ENCODE measurements at places on chromosomes 5 and 9.

DNA sequence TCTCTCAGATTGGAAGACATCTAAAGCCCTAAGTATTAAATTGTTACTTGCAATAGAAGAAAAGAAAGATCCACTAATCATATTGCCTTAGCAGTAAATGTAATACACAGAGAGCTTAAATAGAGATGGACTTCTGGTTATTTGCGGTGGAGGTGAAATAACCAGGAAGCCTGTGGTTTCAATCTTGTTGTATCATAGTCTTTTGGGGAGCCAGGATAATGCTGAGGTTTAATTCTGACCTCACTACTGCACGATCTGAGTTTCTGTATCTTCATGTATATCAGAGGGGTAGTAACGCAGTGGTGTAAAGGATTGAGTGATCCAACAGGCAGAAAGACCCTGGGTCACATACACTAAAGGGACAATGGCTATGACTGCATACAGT, 71.7 kb downstream of the ANKRD55 start:
- DNase-seq = no peak

GRCh38 chr9:115267790-115268189, 149.8 kb upstream of the TNC start:
- no peak for DNase-seq

GRCh38 chr5:9331372-9331771, 214.5 kb downstream of the SEMA5A start:
- DNase-seq = no peak

GRCh38 chr5:61823065-61823464, 482.9 kb upstream of the KIF2A start:
- no peak for DNase-seq

DNA sequence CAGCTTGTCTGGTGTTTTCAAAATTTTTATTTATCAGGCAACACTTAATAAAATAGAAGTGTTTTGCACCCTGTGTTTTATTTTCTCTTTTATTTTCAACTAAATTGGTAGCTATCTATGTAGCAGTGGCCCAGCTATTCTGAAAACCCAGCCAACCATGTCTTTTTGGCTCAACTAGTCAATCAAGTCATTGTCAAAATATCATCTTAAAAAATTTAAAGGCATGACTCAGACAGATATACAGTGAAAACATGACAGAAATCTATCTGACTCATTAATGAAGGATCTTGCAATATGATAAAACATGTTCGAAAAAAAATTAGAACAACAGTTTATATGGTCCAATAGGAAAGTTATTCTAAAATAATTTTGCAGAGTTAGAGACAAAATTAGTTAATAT, 75.1 kb downstream of the HSD17B4 start:
- no peak for DNase-seq

- DNase-seq = no peak
Observed at GRCh38 chr9:124218987-124219461, 38.7 kb upstream of the NEK6 start.

GRCh38 chr5:135348918-135349317, 50.1 kb downstream of the MACROH2A1 start:
- DNase-seq = no peak

- peak; percentile 15 for DNase-seq
Observed at GRCh38 chr9:76516350-76516749, 57.4 kb downstream of the GCNT1 start.

DNA sequence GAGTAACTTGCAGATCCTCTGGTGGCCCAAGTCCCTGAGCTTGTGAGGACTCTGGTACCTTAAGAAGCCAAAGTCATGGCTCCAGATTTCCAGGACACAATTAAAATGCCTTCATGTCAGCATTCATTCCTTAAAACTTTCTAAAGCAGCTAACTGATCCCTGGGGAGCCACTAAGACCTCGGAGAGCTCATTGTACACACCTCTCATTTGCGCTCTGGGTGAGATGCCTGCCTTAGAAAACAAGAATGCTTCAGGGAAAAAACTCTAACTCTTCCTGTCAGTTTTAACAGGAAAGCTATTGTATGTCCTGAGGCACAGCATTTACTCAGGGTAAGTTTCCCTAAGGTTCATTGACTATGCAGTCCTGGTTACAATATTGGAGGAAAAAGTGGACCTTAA, 285.0 kb downstream of the EFNA5 start:
- no peak for DNase-seq

Data from CD4-positive, alpha-beta T cell treated with Interleukin-2 at 100 ng/mL for 4 hours (primary cell).